Esophagus squamous epithelium (tissue), 5 donors: ENCODE measurements at places on chromosomes 1 and 21.

DNA sequence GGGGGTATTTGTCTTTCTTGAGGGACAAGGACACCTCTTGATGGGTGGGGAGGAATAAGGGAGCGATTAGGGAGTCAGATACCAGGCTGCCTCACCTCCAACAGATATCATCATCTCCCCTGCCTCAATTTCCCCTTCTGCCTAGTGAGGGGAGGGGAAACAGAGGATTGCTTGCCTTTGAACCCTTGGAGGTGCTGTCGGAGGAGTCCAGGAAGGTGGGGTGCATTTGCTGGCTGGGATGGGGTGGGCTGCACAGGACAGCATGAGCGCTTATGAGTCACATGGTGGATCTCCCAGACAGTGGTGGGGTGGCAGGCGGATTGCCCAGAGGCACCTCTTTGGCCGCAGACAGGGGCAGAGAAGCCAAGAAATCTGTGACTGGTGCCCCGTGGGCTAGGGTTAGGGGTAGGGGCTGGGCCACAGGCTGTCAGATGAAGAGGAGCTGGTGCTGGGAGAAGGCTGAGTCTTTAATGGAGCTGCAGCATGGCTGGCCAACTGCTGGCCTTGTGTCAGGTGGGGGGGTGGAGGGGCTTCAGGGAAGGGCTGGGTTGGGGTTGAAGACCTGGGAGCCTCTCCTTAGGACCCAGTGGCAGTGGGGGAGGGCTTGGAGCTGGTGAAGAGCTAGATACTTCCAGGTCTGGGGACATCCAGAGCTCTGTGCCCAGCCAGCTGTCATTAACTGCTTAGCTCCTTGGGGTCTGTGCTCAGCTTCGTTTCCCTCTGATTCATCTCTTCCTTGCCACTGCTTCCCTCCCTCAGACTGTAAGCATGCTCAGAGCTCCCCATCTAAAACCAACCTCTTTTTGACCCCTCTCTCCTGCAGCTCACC, 7.0 kb upstream of the ADORA1 start:
- DNase-seq, result no peak

- no peak for DNase-seq
Observed at GRCh38 chr1:215215846-215216245, 133.3 kb downstream of the KCNK2 start.

DNA sequence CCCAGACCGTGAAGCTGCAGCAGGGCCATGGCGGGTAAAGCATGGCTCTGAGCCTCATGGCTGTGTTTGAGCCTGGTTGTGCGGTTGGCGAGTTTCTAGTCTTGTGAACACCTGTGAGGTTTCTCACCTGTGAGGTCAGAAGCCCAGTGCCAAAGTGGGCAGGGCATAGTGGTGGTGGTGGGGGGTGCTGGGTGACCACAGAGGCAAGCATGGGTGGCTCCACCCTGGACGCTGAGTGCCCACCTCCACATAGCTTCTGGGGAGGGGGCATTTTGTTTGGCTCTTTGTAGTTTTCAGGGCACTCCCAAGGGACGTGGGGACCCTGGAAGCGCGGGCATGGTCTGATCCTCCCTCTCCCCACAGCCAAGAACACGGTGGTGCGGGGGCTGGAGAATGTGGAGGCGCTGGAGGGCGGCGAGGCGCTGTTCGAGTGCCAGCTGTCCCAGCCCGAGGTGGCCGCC, 91.1 kb downstream of the TRIM11 start:
- no peak for DNase-seq

- DNase-seq, result no peak
Observed at GRCh38 chr1:89842567-89843272, 21.9 kb downstream of the LRRC8D start.

DNA sequence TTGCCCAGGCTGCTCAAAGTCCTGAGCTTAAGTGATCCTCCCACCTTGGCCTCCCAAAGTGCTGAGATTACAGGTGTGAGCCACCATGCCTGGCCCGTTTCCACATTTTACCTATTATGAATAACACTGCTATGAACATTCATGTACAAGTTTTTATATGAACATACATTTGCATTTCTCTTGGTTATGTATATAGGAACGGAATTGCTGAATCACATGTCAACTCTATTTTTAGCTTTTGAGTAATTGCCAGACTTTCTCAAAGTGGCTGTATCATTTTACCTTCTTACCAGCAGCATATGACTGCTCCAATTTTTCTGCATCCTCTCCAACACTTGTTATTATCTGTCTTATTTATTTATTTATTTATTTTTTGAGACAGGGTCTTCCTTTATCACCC, 2.7 kb downstream of the SPATA21 start:
- DNase-seq, result no peak

- DNase-seq, result no peak
Observed at GRCh38 chr1:38045401-38046332, 926 bp downstream of the POU3F1 start.

- DNase-seq, result no peak
Observed at GRCh38 chr1:22814176-22815042, 103.8 kb downstream of the EPHB2 start.

DNA sequence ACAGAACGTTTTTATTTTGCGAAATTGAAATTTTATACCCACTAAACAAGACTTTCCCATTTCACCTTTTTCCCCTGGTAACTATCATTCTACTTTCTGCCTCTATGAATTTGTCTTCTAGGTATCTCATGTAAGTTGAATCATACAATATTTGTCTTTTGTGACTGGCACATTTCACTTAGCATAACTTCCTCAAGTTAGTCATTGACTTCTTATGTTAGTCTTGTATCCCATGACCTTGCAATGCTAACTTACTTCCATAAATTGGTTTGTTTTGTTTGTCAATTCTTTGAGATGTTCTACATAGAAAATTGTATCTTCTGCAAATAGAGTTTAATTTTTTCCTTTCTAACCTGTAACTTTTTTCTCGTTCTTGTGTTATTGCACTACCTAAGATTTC, 26.9 kb downstream of the SH3BP5L start:
- no peak for DNase-seq

DNA sequence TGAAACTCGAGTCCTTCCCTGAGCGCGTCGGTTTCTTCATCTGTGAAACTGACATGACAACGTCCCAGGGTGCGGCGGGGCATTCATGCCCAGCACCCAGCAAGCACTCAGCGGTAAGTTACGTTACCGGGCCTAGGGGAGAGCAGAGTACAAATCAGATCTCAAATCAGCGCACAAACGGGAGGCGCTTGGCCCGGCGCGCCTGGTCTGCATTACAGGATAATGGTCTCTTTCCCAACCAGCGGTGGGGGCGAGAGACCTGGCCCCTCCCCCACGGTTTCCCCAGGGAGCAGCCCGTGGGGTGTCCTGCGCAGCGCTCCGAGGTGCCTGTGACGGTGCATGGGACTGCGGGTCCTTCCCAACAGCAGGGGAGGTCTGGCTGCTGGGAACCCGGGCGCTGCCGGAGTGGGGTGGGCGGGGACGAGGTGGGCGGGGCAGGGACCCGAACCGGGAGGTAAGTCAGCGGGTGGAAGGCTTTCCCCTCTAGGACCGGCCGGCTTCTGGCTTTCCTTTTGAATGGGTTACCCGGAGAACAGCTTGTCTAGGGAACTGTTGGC, 1.0 kb downstream of the TMEM51 start:
- no peak for DNase-seq

DNA sequence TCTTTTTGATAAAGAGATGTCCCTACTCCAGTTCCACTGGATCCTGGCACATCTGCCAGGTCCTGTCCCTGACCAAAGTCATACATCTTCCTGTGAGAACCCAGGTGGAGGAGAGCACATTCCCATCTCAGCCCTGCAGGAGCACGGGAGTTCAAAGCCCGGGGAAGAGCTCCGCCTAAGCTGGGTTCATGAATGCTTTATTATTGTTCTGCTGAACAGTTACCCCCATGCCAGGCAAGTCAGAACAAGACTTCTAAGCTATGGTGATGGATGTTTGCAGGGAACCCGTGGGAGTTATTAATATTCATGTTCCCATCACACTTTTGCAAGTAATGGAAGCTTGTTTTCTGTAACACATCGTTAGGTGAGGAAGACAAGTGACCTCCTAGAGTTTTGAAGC, 62.9 kb downstream of the SEC16B start:
- no peak for DNase-seq

- DNase-seq, result no peak
Observed at GRCh38 chr1:73953586-73953985, 244.4 kb downstream of the LRRIQ3 start.

DNA sequence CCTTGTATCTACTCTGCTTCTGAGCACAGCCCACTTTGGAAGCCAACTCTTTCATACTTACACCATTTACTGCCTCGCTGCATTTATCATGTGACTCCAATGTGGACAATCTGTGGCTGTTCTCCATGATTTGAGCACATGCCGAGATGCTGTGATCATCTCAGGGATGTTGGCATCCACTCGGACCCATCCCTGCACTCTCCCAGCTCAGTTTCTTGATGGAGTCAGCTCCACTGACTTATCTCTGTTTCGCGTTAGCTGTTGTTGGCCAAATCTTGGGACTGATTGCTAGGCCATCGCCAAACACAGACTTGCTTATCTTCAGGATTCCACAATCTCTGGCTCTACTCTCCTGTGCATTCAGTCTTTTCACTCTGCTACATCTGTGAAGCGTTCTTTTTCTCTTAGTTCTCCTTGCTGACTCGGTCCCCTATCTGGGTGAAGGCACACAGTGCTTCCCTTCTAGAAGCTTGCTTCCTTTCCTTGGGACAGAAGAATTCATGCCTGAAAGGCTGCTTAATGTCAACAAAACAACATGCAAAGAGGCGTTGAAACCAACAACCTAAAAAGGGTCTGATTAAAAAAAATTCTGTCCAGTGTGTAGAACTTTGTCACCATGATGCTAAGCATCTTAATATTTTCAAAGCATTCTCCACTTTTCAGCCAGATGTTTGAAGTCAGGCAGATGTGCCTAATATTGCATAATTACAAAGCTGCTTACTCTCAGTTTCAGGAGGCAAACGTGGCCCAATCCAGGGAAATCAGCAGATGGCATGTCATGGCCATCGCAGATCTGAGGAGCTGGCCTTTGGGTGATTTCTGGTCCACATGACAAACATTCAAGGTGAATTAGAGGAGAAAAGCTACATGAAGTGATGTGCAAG, 120.7 kb downstream of the NGF start:
- DNase-seq, result no peak

DNA sequence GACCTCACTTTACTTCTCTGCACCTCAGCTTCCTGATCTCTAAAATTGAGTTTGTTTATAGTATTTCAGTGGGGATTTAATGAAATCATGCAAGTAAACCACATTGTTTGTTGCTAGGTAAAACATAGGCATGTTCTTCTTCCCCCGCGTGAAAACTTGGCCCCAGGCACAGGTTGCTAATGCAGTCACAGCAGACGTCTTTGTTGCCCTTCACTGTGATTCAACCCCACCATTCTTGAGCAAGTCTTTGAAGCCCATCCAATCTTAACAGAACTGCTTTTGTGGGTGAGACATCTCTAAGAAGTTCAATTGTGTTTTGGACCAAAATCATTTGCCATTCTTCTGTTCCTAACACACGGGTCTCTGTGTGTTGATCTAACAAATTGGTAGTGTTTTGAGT, 185.5 kb downstream of the ZNF281 start:
- DNase-seq, result no peak

DNA sequence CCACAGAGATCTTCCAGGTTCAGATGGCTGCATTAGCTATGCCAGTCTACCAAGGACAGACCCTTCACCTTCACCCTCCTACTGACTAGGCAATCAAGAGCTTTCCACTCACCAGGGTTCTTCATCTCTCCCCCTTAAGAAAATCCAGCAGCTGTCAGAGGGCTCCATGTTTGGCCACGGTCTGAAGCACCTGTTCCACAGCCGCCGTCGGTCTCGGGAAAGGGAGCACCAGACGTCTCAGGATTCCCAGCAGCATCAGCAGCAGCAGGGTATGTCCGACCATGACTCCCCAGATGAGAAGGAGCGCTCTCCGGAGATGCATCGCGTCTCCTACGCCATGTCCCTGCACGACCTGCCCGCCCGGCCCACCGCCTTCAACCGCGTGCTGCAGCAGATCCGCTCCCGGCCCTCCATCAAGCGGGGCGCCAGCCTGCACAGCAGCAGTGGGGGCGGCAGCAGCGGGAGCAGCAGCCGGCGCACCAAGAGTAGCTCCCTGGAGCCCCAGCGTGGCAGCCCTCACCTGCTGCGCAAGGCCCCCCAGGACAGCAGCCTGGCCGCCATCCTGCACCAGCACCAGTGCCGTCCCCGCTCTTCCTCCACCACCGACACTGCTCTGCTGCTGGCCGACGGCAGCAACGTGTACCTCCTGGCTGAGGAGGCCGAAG, 13.8 kb downstream of the TMCC2 start:
- DNase-seq, result no peak

- no peak for DNase-seq
Observed at GRCh38 chr1:22847709-22848108, 125.0 kb downstream of the LACTBL1 start.

GRCh38 chr1:224430511-224431113, 4.0 kb downstream of the WDR26 start:
- DNase-seq, result no peak

- no peak for DNase-seq
Observed at GRCh38 chr1:207309745-207310273, 11.7 kb upstream of the CD55 start.

GRCh38 chr1:87410776-87411480, 82.2 kb downstream of the LMO4 start:
- DNase-seq, result no peak

GRCh38 chr21:14751602-14752344, 205.7 kb upstream of the SAMSN1 start:
- DNase-seq, result no peak

- DNase-seq, result no peak
Observed at GRCh38 chr1:203442821-203443220, 32.8 kb upstream of the PRELP start.

DNA sequence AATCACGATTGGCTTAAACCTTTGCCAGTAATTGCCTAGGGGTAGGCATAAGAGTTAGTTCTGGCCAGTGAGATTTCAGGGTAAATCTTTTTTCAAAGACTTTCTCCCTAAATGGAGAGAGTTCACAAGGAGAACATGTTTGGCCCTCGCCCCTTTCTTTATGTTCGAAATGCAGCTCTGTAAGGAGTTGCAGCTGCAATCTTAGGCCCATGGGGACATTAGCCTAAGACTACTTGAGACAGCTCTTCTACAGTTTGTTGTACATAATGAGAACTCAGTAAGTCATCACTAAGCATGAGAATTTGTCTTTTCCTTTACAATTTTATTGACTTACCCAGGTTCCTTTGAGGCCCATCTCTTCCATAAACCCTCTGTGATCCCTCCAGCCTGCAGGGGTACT, 40.4 kb upstream of the GADD45A start:
- no peak for DNase-seq
